ENCODE measurements at places on chromosomes 5 and 9.

- DNase-seq: no peak
Observed at GRCh38 chr5:142020122-142020659, 7.4 kb upstream of the GNPDA1 start.

- DNase-seq: no peak
Observed at GRCh38 chr5:98454407-98454806, 319.1 kb upstream of the RGMB start.

DNA sequence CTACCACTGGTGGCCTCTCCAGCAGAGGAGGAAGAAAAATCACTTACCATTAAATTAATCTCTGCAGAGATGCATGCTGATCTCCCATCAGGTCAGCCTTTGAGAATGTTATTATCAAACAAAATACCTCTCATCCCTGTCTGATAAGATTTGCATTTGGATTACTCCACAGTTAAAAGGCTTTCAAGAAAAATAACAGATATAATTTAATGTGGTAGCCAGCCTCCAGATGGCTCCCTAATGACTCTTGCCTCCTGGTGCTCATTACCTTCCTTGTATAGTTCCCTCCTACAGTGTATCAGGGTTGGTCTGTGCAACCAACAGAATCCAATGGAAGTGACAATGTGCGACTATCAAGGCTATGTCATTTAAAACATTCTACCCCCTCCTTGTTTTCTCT is 63.6 kb upstream of the TNPO1 start:
- peak; percentile 90 for DNase-seq

DNA sequence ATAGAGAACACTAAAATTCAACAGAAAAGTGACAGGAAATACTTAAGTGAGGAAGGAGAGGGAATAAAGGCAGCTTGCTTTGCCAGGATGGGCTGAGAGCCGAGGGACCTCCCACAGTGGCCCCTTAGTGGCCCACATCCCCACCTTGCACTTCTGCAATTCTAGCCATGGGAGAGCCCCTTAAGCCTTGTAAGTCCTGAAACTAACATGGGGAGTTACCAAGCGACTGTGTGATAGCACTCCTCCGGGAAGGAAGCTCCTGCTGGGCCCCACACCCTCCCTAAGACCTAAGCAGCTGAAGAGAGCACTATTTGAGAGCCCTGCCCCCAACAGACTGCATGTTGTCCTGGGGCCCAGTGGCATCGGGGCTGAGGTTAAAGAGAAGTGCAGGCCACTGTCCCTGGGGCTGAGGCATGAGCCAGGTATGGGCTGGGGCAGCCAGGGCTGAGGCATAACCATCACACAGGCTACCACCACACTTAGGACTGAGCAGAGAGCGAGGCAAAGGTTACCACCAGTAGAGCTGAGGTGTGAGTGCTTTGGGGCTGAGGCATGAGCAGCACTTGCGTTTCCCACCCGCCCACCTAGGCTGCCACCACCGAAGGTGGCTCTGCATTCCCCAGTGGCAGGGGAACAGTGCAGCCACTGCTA is 301.8 kb upstream of the TRPC7 start:
- no peak for DNase-seq

DNA sequence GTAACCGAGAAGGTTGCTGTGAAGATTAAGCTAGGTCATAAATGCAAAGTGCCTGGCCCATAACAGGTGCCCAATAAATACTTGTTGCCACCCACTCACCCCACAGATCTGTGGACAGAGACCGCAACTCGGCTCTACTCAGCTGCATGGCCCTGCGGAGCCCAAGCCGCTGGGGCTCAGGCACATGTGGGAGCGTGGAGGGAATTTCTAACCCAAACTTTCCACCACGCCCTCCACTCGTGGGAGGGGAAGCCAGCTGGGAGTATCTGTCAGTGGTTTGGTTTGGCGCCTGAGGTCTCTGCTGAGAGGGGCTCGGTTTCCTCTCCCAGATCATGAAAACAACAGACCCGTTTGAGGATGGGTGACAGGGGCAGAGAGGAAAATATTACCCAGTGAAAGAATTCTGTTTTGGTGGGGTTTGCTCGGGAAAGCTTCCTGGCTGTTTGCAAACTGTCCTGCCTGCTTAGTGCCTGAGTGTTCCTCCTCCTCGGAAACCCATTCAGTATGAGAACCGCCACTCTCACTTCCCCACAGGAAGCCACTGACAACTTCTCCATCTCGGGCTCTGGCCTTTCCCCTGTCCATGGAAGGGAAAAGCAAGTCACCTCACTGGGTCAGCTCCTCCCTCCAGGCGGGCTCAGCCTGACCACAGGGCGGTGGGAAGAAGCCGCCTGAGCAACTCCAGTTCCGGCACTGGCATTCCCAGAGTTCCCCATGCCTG is 60.1 kb downstream of the RGS3 start:
- no peak for DNase-seq

- DNase-seq: no peak
Observed at GRCh38 chr9:130104491-130105193, 50.9 kb downstream of the GPR107 start.

DNA sequence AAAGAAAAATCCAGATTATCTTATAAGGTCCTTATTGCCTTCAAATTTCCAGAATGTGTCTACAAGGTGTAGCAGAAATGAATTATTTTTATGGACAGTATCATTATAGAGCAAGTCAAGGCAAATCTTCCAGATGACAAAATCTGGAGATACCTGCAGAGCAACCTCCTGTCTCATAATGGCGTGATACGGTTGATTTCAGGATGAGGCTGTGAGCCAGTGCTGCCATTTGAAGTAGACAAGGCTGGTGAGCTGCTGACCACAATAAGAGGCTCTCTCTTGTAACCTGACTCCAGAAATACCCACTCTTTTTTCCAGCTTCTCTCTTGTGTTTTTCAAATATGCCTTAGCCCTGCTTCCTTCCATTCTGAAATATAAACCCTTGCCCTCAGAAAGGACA is 108.2 kb downstream of the HTR1A start:
- no peak for DNase-seq

DNA sequence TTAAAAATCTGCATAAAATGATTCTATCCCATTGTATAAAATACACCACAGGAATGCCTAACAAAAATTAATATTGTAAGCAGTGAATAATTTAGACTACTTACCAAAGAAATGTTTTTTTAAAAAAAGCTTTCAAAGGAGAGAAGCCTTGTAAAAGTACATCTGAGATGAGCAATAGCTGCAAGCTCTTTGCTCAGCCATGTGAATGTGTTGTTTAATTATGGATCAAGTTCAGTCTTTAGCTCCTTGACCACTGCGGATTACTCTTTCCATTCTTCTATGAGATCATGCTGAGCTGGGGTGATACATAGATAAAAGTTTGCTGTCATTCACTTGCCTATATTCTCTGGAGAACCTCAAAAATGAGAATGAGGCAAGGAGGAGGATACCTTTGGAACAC is 782.4 kb upstream of the ZNF608 start:
- no peak for DNase-seq
